ENCODE measurements at places on chromosomes 7 and 10.

- no peak for DNase-seq
Observed at GRCh38 chr7:28792858-28793257, 165.3 kb downstream of the TRIL start.

GRCh38 chr10:86423739-86424138 lies 57.1 kb upstream of the GRID1 start:
- DNase-seq = no peak

DNA sequence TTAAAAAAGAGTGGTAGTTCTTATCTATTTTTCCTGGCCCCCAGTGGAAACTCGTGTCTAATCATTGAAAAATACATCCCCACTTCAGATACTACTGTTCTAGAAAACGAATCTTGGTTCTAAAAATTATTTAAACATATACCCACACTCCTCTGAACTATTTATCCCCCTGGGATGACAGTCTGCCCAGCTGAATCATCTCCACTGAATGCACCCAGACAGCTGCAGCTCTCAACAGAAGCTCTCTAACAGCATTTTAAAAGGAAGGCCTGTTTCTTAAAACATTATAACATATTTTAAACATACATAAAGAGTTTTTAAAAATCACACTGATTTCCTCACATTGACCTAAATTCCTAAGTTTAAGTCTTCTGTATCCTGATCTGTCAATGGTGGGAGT lies 544.6 kb upstream of the PHF14 start:
- DNase-seq = no peak

GRCh38 chr7:63043657-63044543 lies 954.7 kb upstream of the ZNF722 start:
- DNase-seq = no peak

DNA sequence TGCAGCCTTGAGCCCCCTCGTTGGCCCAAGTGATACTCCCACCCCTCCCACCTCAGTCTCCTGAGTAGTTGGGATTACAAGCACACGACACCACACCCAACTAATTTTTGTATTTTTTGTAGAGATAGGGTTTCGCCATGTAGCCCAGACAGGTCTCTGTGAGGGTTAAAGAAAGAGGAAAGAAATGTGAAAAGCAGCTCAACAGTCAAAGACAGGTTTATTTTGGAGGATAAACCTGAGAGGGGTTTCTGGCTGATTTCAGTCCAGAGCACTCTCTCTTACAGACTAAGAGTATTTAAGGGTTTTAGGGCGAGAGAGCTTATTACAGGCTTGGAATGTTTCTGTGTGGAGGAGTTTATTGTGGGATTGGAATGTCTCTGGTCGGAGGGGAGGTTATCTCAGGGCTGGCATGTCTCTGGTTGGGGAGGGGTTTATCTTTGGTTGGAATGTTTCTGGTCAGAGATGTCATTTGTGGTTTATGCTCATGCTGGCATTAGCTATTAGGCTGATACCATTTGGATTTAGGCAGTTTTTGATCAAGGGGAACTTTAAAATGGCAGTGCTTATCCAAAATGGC lies 26.1 kb upstream of the SNX10 start:
- no peak for DNase-seq

- DNase-seq = no peak
Observed at GRCh38 chr7:126856691-126857291, 395.9 kb downstream of the GRM8 start.

Data from BJ (cell line).